Naive B cell (primary cell): ENCODE measurements at places on chromosomes 1 and 21. TPM values are rescaled to one million over a fixed set of nuclear protein-coding genes. Genes with fewer than 3 reads are reported as not detected.

The RNASEL gene
- polyA plus RNA-seq = 8.8 TPM

The LRRIQ3 gene
- 4.1 TPM for polyA plus RNA-seq

The S100A2 gene
- not detected for polyA plus RNA-seq

The AADACL4 gene
- polyA plus RNA-seq = not detected

The CD52 gene
- polyA plus RNA-seq = 13,094 TPM

The MSH4 gene
- polyA plus RNA-seq = not detected

The SYT2 gene
- polyA plus RNA-seq = not detected

The DYNLT5 gene
- polyA plus RNA-seq = not detected

The PROX1 gene
- not detected for polyA plus RNA-seq

The CIART gene
- polyA plus RNA-seq = not detected

The HAO2 gene
- not detected for polyA plus RNA-seq

The KCNE2 gene
- polyA plus RNA-seq = not detected

The CDC42BPA gene
- not detected for polyA plus RNA-seq

The ICOSLG gene
- 33.1 TPM for polyA plus RNA-seq

The TEDDM1 gene
- polyA plus RNA-seq = 0.21 TPM

The NID1 gene
- not detected for polyA plus RNA-seq

The L1TD1 gene
- not detected for polyA plus RNA-seq

The TSPAN1 gene
- not detected for polyA plus RNA-seq

The CATSPERE gene
- polyA plus RNA-seq = 1.5 TPM

The CD53 gene
- polyA plus RNA-seq = 1,264 TPM

The FMN2 gene
- polyA plus RNA-seq = not detected

The AK4 gene
- not detected for polyA plus RNA-seq

The ANGPTL3 gene
- polyA plus RNA-seq = not detected

The FMO5 gene
- 9.3 TPM for polyA plus RNA-seq

The FAM163A gene
- polyA plus RNA-seq = not detected

The ARMH1 gene
- polyA plus RNA-seq = 28.1 TPM

The F5 gene
- polyA plus RNA-seq = not detected

The GJA9 gene
- polyA plus RNA-seq = not detected

The RNF186 gene
- not detected for polyA plus RNA-seq

The LAPTM5 gene
- 1,816 TPM for polyA plus RNA-seq

The BCAN gene
- not detected for polyA plus RNA-seq

The TRIM45 gene
- polyA plus RNA-seq = not detected

The MEF2D gene
- 8.0 TPM for polyA plus RNA-seq

The THEM5 gene
- polyA plus RNA-seq = not detected

The SPRR2D gene
- not detected for polyA plus RNA-seq

The UBE2U gene
- polyA plus RNA-seq = not detected

The ELAPOR1 gene
- not detected for polyA plus RNA-seq

The TRIM58 gene
- 3.5 TPM for polyA plus RNA-seq

The VAV3 gene
- 32.3 TPM for polyA plus RNA-seq

The KCNH1 gene
- not detected for polyA plus RNA-seq
